ENCODE measurements at places on chromosomes 5 and 9.

GRCh38 chr9:121942313-121942712 lies 150.8 kb downstream of the TTLL11 start:
- no peak for DNase-seq

GRCh38 chr9:91803970-91804752 lies 145.9 kb downstream of the ROR2 start:
- DNase-seq, result no peak

- no peak for DNase-seq
Observed at GRCh38 chr5:145681686-145682085, 153.5 kb downstream of the PRELID2 start.

DNA sequence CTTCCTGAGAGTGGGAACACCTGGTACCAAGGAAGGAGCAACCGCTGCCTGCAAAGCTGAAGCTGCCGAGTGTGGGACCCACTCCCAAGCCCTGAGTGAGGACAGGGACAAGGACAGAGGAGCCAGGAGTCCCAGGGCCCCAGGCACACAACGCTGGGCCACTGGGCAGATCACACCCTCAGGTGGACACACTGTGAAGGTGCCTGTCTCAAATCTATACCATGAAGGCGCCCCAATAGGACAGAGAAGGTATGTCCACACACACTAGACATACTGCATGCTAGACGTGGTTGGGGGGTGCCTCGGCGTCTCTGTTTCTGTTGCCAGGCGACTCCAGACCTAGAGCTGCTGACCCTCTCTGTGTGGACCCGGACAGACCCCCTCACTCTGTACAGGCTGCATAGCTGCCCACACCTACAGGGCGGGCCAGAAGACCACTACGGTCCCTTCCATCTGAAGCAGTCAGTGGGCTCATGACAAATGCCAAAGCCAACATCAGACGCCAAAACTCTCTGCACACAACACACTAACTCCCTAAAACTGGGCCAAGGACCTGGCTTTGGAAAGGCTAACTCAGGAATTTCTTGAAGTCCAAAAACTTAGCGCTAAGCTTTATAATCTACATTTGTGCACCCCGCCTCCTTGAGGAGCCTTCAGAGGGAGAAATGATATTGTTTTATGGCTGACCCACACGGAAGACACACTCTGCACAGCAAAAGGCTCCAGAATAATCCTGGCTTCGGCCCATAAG lies 60.7 kb downstream of the ROR2 start:
- DNase-seq, result no peak

DNA sequence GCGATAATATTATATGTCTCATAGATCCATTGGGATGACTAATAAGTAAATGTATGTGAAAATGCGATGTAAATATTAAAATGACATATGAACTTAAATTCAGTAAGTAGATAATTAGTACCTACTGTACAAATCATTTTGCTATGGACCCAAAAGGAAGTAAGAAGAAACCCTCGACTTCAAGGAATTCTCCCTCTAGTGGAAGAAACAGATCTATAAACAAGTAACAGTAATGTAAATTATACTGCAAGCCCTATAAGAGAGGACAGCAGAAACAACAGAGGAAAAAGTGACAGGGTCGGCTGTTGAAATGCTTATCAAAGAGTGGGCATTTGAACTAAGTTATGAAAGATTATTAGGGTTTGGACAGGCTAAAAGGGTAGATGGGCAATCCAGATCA lies 320.3 kb downstream of the DMAC1 start:
- no peak for DNase-seq

DNA sequence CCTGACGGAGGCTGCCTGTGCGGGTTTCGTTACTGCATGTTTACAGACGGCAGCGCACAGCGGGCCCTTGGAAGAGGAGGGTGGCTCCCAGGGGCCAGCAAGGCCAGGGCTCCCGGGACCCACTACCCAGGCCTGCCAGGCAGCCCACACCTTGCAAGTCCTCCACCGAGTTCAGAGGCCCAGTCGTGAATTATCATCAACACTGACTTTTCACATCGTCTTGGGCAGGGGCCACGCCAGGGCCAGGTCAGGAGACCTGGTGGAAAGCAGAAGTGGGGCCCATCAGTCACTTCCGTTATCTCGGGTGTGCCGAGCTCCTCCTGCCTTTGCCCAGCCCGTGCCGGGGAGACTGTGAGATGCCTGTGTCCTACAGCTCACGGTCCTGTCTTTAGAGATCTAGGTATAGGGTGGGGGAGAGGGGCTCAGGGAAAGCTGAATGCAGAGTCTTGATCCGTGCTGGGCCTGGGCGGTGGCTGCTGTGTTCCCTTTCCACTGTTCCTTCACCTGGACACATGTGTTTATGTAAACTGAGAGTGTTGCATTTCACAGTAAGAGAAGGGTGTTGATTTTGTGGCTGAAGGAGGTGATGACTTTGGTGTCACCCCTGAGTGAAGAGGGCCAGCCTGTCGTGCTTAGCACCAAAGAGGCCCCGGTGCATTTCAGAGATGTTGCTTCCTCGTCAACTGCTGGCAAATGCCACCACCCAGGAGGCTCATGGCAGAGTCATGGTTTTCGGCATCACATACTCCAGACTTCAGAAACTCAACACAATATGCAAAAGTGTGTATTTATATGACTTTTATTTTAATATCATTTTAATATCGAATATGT lies 175.2 kb downstream of the GAPVD1 start:
- DNase-seq, result peak; percentile 71

DNA sequence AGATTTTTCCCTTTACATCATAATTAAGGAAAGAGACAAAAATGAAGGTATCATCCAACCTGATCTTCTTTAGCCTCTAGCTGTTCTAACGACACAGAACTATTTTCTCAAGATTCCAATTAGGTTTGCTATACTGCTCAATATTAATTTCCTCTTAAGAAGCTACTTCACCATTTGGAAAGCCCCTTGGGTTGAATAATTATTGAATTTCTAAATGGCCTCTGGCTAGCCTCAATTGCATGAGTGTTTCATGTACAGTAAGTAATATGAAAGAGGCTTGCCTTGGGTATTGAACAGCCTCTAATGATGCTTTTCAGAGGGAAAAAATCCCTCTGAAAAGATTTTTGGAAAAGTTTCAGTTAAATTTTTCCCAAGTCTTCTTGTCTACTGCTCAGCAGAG lies 3.7 kb upstream of the MOB3B start:
- DNase-seq, result no peak

DNA sequence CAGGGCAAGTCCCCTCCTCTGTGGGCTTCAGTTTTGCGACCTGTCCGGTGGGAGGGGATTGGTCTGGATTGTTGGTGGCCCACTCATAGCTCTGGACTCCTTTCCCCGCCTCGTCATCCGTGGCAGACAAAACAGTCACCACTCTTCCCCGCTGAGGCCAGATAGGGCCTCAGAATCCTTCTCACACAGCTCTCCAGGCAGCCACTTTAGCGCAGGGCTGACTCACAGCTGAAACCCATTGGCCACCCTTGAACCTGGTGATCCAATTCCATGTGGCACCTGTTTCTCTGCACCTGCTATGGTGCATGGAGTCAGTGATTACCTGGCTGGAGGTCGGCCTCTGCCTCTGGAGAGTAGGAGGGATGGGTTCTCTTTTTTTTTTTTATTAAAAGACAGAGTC lies 15.8 kb upstream of the CACFD1 start:
- no peak for DNase-seq

DNA sequence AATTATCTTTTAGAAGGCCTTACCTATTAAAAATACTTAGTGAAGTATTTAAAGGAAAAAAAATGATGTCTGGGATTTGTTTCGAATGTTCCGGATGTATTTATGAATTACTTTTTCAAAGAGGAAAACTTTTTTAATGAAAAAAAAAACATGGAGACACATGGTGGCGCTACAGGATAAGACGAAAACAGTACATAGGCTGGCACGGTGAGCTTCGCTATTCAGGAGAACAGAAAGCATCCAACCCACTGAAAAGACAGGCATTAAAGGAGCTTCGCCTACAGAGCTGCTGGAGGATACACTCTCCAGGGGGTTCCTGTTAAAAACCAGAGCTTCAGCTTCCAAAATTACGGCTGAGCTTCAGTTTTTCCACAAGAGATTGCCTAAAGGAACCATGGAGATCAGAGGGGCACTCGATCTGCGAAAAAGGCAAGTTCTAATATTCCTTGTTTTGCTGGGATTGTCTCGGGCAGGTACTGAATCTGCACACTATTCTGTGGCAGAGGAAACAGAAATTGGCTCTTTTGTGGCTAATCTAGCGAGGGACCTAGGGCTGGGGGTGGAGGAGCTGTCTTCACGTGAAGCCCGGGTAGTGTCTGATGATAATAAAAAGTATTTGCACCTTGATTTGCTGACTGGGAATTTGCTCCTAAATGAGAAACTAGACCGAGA lies at the start of gene PCDHB14:
TSS of gene PCDHB14 (plus strand) at position 232 of the 672 bp plus-strand sequence. CDS start at position 395, 163 bp downstream.
- no peak for DNase-seq

GRCh38 chr5:143245929-143246561 lies 157.4 kb downstream of the NR3C1 start:
- no peak for DNase-seq

DNA sequence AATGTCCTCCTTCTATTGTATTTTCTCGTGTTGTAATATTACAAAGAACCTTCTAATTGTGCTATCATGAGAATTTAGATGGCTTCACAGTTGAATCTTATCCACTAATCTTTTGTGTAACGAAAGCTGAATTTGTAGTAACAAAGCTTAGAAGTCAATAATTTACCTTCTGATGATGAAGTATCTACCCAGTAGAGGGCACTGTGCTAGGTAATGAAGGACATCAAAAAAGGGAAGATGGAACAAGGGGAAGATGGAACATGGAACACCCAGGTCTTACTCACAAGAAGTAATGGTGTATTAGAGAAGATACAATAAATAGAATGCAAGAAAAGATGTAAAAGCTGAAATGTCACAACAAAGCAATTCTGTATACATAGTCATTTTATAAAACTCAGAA lies 131.0 kb upstream of the CCNG1 start:
- no peak for DNase-seq

- DNase-seq, result no peak
Observed at GRCh38 chr5:131459216-131459615, 175.8 kb downstream of the RAPGEF6 start.

DNA sequence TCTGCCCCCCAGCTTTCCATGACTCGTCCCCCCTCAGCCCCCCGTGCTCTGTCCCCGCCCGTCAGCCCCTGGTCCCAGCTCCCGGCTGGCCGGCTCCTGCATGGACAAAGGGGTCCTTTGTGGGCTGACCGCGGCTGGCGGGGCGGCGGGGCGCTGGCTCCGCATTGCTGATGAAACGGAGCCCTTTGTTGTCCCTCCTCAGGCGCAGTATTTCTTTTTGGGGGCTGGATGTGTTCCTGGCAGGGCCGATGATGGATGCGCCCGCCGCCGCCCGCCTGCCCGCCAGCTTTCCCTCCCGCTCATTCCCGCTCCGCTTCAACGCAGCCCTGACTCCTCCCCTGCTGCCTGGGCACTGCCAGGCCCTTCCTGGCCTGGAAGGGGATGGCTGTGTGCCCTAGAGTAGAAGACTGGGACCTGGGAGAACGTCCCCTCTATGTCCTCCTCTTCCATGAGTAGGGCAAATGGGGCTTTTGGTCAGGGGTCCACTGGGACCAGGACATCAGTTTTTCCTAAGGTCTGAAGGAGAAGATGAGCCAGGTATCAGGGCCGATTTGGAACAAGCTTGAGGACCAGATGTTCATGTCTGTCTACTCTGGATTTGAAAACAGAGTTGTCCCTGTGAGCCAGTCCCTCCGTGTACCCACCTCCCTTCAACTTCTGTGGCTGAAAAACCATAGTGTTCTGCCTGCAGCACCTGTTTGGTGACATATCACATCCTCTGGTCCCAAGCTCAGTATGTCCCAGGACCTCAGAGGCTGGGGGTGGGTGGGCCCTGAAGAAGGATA lies 29.0 kb downstream of the CXXC5 start:
- DNase-seq, result no peak

- no peak for DNase-seq
Observed at GRCh38 chr9:86978922-86979474, 31.7 kb upstream of the GAS1 start.

DNA sequence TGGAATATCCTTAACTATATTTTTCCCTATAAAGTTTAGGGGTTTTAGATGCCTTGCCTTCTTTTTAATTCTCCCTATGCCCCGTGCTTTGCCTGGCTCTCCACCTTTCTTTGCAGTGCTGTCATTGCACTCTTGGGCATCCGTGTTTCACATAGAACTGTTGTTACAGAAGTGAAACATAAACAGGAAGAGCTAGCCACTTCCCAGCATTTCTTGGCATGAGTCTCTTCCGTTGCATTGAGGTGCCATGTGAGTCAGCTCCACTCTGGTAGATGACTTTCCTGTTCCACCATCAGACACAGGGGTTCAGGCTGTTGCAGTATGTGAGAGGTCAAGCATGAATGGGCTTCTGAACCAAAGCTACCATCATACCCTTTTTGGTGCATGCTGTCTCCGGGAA lies 73.4 kb downstream of the ANGPTL2 start:
- no peak for DNase-seq

GRCh38 chr5:137101544-137101943 lies 397.6 kb downstream of the SPOCK1 start:
- DNase-seq, result no peak

DNA sequence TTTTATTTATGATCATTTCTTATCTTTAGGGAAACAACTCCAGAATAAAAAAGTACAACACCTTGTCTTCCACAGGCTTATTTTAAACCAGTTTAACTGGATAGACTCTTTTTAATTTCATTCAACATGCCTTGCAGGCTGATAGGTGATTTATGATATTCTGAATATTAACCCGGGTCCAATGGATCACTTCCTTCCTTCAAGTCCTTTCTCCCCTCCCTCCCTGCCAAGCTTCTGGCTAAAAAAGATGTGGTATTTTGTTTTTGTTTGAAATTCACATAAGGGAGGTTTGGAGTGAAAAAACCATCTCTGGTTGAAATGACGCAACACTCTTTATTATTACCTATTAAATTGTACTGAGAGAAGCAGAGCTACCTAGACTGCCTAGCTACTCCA lies 265.3 kb downstream of the MLLT3 start:
- no peak for DNase-seq

- no peak for DNase-seq
Observed at GRCh38 chr5:88979244-88979643, 96.3 kb upstream of the MEF2C start.

DNA sequence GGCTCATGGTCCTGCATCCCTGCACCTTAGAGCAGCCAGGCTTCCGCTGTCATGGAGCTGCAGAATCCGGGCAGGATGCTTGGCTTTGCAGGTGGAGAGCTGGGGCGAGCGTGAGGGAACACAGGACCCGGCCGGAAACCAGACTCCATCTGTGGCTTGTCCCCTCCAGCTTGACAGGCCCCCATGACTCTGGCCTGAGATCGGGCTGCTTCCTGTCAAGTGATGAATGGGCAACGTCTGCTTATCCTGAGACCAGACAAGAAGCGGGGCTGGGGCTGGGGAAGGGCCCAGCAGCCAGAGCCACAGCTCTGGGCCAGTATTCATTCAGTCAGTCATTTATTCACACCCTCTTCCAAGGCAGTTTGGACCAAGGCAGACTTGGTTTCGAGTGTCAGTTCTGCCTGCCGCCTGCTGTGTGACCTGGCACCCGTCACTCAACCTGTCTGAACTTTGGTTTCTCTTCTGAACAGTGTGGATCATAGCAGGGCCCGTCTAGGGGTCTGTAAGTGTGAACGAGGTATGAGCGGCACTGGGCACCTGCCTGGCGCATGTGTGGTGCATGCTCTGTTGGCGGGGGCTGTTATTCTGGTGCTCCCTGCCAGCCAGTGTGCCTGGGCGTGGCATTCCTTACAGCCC lies 37.5 kb downstream of the NEK6 start:
- no peak for DNase-seq

GRCh38 chr9:91248707-91249106 lies 113.0 kb downstream of the AUH start:
- DNase-seq, result no peak

All from cardiac septum (tissue), 1 donor.